ENCODE measurements at places on chromosomes 2 and 18.

DNA sequence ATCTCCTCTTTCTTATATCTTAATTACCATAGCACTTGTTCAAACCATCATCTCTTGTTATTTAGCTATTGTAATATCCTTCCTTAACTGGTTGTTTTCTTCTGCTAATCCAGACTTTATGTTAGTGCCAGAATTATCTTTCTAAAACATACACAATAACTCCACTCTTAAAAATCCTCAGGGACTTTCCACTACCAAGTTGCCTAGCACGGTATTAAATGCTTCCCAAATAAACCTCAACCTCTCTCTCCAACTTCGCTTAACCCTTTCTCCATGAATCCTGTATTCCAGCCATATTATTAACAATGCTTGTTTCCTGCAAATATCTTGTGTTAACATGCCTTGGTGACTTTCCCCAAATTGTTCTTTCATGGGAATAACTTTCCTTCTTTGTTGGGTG lies 84.5 kb downstream of the FAM228A start:
- DNase-seq: no peak

- no peak for DNase-seq
These were observed 104.8 kb upstream of the CAPN13 start for GRCh38 chr2:30912056-30912455.

DNA sequence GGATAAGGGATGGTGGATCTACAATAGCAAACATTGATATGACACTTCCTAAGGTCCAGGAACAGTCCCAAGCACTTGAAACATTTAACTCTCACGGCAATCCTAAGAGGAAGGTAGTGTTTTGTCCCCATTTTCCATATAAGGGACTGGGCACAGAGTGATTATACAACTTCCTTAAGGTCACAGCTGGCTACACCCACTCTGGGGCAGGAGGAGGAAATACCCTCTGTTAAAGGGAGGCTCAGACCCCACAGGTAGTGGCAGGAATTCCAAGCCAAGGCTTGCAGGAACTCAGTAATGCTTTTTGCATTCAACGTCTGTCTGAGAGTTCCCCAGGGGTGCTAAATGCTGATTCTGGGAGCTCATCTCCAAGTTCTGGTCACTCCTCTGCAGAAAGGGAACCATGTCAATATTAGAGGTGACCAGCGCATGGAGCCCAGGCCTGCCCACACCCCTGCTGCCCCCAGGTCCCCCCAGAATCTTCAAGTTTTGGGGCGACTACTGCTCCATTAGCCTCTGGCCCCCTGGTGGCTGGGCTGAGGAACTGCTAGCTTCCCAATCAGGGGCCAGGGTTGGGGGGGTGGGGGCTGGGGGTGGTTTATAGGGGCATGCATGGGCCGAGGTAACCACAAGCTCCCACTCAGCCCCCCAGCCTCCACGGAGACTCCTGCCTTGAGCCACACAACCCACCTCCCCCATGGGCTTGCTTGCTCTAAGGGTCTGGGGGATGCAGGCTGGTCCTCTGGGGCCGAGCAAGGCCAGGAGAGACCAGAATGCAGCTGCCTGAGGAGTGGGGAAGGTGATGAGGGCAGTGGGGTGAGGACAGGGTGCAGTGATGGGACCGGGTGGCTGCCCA lies 11.1 kb downstream of the OBSL1 start:
- peak; percentile 90 for DNase-seq

GRCh38 chr2:30159766-30160165 lies 13.0 kb downstream of the YPEL5 start:
- DNase-seq: no peak

DNA sequence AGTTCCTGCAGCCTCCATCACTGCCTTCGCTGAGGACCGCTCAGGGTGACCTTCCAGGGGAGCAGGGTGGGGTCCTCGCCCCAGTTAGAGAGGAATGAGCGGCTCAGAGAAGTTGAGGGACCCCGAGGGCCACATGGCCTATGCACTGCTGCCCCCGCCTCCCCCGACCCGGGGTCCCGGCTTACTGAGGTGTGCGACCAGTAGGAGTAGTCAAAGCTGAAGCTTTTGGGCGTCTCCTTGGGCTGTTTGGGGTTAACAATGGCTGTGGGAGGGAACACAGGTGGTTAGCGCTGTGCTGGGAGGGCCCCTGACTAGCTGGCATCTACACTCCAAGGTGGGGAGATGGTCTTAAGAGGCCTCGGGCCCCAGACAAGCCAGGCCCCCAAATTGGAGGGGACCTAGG lies 31.0 kb downstream of the KIF1A start:
- DNase-seq: no peak

- DNase-seq: no peak
These were observed 34.6 kb upstream of the SP9 start for GRCh38 chr2:174300114-174300513.

DNA sequence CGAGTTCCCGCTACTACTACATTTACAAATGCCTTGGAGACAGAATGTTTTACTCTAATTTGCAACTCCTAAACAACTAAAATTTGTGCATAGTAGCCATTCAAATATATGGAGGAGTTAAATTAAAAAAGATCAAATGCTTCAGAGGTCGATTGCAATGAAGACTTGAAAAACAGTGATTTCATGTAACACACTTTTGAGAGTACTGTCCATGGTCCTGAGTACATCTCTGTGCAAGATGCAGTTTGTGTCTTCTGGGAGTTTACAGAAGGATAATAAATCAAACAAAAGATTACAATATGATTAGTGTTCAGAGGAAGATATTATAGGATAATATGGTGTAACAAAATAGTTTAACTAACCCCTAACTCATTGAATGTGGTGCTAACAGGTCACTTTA lies 894.7 kb downstream of the TMEM182 start:
- DNase-seq: no peak

DNA sequence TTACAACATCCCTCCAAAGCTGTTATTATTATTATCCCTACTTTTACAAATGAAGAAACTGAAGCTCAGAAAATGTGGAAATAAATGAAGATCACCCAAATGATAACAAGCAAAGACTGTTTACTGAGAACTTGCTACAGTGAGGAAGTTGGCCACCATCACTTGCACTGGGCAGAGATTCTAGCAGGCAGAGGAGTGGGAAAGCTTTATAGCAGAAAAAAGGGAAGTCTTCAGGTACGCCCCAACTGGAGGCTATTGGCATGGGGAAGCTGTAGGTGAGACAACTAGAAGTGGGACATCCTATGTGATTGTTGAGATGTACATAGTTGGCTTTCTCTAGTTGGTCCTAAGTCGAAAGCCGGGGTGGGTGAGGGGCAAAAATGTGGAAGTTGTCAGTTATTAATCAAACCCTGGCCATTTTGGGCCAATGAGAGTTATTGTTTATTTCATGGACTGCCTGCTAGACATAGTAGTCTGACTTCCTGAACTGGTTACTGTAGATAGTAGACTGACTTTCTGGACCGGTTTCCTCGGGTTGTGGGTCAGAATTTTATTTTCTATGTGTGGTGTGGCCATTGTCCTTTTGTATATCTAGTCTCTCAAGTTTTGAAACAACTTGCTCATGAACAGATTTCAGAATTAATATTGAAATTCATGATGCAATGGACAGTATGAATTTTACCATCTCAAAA lies 40.2 kb upstream of the STAT4 start:
- no peak for DNase-seq

- DNase-seq: no peak
These were observed 7.3 kb downstream of the SIX2 start for GRCh38 chr2:45001869-45002385.

GRCh38 chr2:190465060-190465459 lies 56.9 kb downstream of the MFSD6 start:
- no peak for DNase-seq

- no peak for DNase-seq
These were observed 54.0 kb upstream of the RIOK3 start for GRCh38 chr18:23399067-23399466.

GRCh38 chr2:40403233-40403836 lies 48.6 kb downstream of the SLC8A1 start:
- DNase-seq: no peak

- DNase-seq: no peak
These were observed 359.8 kb upstream of the SALL3 start for GRCh38 chr18:78619854-78620253.

GRCh38 chr2:219440388-219441256 lies 6.0 kb downstream of the SPEG start:
- DNase-seq: no peak

- DNase-seq: no peak
These were observed 832 bp upstream of the COPS7B start for GRCh38 chr2:231785413-231785812.

GRCh38 chr2:1446301-1446700 lies 33.0 kb downstream of the TPO start:
- DNase-seq: no peak

DNA sequence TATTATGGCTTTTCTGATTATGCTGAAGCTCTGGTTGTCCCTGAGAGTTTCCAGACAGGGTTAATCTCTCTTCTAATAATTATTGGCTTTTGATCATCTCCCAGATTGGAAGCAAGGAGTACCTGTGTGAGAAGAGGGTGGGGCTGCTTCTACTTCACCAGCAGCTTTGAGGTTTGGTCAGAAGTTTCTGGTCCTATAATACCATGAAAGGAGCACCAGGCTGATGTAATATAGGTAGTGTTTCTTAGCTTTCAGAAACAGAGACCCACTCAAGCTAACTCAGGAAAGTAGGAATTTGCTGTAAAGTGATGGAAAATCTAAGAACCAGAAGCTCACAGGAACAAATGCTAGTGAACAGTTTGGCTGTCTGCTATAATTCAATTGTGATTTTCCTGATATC lies 57.6 kb downstream of the SGPP2 start:
- DNase-seq: no peak

DNA sequence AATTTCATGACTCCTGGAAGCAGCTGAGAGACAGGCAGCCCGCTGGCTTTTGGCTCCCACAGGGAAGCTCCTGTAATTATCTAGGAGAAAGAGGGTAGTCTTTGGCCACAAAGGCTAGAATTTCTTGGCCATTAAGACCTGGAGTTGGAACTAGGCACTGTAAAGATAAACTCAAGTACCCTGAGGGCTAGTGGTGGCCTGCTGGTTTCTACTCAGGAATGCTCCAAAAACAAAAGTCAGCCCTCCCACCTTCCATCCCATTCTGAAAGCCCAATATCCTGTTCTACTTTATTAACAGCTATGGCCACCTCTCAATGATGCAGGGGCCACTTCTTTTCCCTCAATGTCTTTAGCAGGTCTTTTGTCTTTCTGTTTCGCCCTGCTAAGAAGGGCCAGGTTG lies 34.0 kb upstream of the CYP26B1 start:
- no peak for DNase-seq

GRCh38 chr18:11497585-11497984 lies 111.8 kb upstream of the SLC35G4 start:
- no peak for DNase-seq

GRCh38 chr2:120670771-120671480 lies 64.7 kb upstream of the GLI2 start:
- no peak for DNase-seq

DNA sequence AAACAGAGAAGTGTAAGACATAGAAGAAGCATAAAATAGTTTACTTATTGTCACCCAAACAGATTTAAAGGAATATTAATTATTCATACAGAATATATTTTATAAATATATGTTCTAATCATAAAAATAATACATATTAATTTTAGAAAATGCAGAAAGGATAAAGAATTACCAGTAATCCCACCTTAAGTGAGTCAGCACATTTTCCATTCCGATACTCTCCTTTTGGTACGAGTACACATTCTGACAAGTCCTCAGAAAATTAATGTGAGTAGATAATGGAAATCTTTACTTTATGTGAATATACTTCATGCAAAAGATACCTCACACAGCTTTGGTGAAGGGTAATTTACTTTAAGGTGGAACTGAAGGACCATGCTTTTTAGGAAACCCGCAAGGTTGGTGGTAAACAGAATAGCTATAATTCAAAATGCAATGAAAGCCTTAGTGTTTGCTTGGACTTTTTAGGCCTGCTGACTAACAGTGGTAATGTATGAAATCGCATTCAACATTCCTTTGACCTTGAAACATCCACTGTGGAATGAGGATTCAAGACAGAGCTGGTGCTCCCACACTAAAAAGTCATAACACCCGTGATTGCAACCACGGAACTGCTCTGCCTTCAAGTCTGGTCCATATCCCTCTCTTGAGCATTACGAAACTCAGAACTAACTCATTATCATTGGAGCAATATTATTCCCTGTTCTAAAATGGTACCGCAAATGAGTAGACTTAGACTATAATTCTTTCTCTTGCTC lies 28.1 kb upstream of the HTR2B start:
- no peak for DNase-seq

DNA sequence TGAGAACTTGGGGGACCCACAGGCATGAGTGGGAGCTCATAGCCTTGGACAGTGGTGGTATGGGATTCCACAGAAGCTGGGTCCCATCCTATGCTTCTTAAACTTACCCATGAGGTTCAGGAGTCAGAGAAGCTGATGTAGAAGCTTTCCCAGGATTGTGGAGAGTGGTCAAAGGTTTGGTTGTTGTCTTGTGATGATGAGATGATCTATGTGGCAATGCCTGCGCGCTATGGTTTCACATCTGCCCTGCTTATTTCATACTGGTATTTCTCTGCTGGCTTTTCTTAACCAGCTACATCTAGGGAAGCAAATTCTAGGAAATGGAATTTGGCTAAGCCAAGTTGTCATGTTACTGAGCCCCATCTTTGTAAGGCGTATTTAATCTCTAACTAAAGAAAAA lies 168.6 kb downstream of the ZNF407 start:
- no peak for DNase-seq

- no peak for DNase-seq
These were observed 46.8 kb upstream of the ITPRID2 start for GRCh38 chr2:181844551-181845290.

- no peak for DNase-seq
These were observed 119.2 kb downstream of the CACNB4 start for GRCh38 chr2:151979694-151980093.

DNA sequence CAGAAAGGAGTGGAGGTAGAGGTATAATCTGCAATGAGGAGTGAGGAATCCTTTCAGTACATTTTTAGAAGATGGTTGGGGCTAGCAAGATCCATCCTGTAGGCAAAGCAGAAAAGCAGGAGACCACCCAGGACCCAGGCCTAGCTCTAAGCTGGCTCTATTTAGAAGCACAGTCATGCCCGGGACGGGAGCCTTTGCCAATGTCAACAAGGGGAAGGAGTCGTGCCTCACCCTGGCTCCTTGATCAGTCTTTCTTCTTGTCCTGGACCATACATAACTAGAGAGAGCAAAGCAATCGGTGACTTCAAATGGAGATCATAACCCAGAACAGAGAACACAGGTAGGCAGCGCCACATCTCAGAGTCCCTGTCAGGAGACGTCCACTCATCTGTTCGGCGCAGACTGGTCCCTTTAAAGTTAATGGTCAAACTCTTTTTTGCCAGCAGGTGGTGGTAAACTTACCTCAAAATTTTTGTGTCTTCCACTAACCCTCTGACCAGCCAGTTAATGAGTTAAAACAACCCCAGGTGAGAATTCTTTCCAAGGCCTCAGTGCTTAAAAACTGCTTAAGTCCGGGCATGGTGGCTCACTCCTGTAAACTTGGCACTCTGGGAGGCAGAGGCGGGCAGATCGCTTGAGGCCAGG lies 8.0 kb downstream of the MC5R start:
- no peak for DNase-seq

GRCh38 chr18:24860978-24861680 lies 400.7 kb downstream of the HRH4 start:
- no peak for DNase-seq

Measured in SK-N-SH (cell line).